ENCODE measurements at places on chromosomes 6 and 20.

DNA sequence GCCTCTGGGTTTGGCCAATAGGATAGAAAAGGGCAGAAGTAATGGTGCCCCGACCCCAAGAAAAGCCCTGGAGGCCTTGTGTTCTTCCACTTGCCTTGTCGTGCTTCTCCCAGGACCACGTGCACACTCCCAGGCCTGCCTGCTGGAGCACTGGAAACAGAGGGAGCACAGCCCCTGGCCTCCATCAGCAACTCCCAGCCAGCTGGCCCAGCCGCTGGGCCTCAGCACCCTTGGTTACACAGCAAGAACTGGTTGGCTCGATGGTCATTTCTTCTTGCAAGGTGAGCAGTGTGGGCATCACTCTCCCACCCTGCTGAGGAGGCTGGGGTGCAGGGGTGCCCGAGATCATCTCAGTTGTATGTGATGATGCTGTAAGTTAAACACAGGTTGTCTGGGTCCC lies 69.2 kb upstream of the CST7 start:
- no peak for DNase-seq

DNA sequence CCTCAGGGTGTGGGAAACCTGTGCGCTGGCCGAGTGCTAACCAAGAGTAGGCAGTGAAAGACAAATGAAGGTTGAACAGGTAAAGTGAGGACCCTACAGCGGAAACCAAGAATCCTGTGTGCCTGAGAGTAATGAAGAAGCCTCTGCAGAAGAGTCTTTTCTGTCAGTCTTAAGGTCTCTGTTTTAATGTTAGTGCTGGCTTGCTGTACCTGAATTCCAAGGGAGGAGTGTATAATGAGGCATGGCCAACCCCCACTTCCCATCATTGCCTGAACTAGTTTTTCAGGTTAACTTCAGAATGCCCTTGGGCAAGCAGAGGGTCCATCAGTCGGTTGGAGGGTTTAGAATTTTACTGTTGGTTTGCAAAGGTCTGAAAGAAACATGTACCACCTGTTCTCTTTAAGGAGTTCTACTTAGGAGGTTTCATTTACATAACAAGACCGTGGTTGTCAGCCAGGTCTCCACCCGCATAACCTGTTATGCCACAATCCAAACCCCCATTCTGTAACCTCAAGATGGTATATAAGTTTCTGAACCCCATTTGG lies 589 bp upstream of the PDCD2 start:
- no peak for DNase-seq

DNA sequence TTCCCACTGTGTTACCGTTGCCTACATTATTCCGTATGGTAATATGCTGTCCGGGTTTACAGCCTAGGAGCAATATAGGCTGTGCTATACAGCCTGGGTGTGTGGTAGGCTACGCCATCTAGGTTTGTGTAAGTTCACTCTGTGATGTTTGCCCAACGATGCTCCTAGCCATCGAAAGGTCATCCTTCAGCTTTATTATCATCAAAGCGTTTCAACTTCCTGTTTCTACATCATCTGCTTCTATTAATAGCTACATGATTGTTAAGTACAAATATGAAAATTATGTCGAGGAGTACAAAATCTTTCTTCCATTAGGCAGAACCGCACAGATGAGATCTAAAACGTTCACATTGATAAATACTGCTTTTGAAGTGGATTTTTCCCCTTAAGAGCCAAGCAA lies 69.9 kb downstream of the PPP1R14C start:
- no peak for DNase-seq

DNA sequence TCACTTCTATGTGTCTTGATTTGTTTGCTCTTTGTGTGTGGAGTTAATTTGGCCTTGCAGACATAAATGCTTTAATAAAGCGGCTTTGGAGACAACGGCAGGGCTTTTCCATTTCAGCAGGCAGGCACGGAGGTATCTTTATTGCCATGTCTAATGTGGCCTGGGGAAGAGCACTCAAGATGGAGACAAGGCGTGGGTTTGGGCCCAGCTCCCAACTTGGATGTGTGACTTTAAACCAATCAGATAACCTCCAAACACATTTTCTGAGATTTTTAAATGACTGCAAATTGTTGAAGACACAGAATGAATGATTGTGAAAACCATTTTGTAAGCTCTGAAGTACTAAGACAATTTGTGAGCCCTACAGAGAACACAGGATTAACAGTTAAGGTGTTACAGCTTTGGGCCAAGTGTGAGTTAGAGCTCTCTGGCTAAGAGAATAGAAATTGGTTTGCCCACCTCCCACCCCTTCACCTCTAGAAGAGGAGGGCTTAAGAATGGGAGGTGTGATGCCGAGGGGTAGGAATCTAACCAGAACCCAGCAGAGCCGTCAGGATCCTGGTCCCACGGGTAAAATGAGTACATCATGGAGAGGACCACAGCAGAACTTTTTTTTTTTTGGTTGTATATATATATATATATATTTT lies 9.0 kb downstream of the DYNLT1 start:
- no peak for DNase-seq

DNA sequence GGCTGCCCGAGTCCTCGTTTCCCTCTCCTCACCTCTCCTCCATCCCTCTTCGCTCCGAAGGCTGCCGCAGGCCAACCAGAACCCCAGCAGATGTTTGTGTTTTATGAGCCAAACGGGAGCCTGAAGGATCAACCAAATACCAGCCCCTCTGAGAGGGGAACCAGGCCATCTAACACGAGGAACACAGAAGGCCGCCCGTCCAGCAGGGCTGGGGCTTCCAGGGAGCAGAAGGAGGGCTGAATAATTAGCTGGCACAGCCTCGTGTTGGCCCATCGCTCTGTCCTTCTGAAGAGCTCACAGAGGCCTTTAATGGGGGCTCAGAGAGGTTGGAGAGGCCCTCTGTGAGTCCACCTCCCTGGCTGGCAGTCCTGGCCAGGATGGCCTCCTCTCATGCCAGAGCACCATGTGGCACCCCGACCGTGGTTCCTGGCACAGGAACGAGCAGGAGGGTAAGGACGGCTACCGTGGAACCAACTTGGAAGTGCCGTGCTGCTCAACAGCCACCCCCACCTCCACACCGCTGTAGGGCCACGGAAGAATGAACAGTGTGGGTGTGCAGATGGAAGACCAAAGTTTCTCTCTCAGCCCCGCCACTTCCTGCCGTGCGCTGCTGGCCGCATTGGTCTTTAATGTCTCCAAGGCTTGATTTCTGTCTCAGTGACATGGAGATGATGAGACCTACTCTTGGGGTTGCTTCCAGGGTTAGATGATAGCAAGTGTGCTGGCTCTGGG lies 155.2 kb downstream of the SCML4 start:
- DNase-seq = no peak

DNA sequence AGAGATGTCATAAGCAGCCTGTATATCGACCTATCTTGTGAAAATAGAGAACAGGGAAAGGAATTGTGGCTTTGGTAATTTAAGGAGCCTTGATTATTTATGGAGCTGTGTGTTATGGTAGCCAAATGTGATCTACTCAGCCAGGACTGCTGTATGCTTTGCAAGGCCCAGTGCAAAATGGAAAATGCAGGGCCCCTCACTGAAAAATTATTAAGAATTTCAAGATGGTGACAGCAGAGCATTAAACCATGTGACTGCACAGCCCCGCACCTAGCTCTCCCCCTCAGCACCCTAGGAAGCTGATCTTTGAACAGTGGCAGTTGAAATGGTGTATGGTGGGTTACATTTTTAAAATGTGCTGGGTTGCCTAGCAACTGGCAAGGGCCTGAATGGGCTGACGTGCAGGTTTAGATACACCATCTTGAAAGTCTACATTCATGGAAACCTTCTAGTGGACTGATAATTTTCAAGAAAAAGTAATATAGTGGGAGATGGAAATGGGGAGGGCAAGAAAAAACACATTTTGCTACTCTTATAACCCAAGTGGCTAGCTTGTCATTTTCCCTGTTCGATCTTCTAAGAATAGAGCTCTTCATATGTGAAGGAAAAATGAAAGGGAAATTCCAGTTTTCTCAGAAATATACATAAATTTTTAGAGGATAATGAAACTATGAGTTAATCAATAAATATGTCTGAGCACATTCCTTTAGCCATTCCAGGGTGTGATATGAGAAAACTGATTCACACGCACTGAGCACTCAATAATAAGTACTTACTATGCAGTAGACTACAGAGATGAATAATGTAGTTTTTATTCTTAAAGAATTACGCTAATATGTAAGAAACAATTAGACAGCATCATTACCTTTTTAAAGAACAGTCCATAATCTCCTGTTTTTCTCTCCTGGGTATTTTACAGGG lies 208.0 kb downstream of the ARHGAP18 start:
- DNase-seq = no peak

DNA sequence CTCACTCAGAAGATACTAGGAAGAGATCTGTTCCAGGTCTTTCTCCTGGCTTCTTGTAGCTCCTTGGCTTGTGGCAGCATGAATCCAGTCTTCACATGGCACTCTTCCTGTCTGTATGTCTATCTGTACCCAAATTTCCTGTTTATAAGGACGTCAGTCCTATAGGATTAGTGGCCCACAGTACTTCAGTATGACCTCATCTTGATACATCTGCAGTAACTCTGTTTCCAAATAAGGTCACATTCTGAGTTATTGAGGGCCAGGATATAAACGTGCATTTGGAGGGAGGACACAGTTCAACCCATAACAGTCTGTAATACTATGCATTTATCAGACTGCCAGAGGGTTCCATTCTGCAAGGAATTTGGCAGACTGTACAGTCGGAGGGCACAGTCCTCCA lies 57.6 kb upstream of the DYNLRB1 start:
- DNase-seq = no peak

- no peak for DNase-seq
These were observed 22.3 kb downstream of the ADTRP start for GRCh38 chr6:11756292-11756691.

DNA sequence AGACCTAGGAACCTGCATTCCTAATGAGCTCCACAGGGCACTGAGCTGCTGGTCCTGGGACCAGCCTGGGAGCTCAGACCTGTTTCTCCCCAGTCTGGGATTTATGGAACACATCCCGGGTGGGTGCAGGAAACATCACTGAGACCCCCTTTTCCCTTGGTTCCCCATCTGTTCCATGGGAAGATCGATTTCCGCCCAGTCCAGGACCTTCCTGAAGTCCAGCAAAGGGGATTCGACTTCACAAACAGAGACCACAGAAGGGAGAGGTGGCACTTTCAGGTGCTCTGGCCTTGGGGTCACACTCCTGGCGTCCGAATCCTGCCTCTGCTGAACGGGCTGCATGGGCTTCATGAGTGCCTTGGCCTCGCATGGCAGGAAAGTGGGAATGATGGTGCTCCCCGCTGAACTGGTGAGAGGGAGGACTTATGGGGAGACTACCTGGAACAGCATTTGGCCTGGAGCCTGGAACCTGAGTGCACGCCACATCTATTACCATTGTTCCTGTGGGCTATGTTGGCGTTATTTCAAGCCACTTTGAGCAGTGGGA lies 296.3 kb downstream of the TAF4 start:
- no peak for DNase-seq

DNA sequence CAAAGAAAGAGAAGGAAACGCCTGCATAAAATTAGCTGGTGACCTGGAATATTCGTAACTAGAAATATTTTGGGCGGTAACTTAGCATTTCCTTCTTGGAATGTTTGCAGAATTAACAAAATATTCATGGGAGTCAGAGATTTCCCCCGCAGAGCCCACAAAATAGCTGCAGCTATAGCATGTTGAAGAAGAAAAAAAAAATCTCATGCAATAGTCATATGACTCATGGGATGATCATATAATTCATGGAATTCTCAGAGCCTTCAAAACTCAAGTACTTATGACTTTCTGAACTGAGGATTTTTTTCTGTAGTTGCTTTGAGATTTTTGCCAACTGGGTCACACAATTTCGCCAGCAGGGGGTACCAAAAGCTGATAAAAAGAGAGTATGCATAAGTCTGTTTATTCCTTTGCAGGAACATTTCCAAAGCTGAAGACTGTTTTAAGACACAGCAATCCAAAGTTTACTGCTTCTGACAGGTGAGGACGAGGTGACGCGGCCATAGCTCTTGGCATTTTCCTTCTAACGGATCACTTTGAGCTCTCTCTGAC lies 586.0 kb upstream of the CHD6 start:
- no peak for DNase-seq

DNA sequence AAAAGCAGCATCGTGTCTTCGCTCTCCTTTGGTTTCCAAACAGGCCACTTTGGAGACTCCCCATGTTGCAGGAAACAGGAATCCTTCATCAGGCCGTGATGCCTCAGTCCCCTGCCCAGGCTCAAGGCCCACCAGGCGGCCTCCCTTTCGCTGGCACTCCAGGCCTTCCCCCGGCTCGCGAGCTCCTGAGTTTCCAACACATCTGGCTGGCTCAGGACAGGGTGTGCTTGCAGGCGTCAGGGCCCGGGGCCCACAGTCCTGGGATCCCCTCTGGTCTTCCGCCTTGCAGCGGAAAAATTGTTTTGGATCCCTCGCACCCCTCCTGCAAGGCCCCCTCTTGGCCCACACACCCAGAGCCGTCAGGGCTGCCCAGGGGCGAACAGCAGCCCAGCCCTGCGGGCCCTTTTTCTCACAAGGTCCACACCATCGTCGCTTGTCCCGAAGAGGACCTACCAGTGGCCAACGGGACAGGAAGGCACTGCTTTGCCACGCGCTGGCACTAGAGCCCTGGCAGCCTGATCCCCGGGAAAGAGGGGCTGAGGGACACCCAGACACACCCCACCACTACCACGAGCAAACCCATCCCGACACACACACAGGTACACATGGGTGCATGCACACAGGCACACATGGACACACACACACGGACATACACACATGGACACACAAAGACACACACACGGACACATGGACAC lies 1930.9 kb upstream of the DEFB115 start:
- DNase-seq = no peak

DNA sequence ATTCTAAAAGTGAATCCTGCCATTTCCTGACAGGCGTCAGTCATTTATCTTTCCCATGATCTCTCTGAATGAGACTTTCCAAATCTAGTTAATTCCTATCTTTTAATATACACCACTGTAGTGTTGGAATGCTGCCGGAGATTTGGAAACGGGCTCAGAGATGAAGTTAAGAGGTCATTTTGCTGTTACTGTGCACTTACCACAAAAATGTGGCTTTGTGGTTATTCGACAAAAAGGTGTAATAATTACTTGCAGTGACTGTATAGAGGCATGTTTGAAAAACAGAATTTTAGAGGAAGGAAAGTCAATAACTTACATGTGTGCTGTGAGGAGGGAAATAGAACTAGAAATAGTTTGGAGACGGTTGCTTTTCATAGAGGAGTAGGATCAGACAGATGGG lies 460.2 kb upstream of the BTBD3 start:
- no peak for DNase-seq

GRCh38 chr6:46891252-46891795 lies 30.4 kb downstream of the ADGRF5 start:
- DNase-seq = no peak

- no peak for DNase-seq
These were observed 139.4 kb downstream of the RNGTT start for GRCh38 chr6:88823998-88824397.

DNA sequence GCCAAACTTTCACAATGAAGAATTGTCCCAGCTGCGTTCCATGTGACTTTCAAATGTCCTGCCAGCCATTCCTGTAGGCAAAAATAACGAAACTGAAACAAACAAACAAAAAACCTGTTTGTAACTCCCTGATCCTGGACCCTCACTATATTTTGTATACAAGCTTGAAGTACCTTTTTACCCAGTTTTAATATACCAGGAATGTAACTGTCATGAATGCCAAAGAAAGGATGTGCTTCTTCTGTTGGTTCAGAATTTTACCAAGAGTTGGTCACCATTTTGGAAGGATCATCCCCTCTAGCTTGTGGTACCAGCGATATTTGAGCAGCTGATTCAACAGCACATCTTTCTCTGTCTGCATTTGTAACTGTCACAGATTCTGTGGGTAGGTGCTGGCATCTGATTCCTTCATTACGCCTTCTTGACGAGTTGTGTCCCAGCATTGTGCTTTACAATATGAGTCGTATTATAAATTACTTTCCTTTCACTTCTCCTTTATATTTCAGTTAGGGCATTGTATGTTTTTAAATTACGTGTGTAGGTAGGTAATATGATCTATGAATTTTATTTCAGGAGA lies 93.9 kb downstream of the DLGAP4 start:
- no peak for DNase-seq

Data from ascending aorta (tissue), 2 donors.